ENCODE measurements at places on chromosomes 13 and 19.

- DNase-seq: no peak
Observed at GRCh38 chr13:94061301-94061700, 418.2 kb downstream of the DCT start.

- DNase-seq: no peak
Observed at GRCh38 chr19:5692723-5693194, 2.7 kb downstream of the RPL36 start.

GRCh38 chr19:49554701-49555181, 25.6 kb downstream of the NOSIP start:
- no peak for DNase-seq

DNA sequence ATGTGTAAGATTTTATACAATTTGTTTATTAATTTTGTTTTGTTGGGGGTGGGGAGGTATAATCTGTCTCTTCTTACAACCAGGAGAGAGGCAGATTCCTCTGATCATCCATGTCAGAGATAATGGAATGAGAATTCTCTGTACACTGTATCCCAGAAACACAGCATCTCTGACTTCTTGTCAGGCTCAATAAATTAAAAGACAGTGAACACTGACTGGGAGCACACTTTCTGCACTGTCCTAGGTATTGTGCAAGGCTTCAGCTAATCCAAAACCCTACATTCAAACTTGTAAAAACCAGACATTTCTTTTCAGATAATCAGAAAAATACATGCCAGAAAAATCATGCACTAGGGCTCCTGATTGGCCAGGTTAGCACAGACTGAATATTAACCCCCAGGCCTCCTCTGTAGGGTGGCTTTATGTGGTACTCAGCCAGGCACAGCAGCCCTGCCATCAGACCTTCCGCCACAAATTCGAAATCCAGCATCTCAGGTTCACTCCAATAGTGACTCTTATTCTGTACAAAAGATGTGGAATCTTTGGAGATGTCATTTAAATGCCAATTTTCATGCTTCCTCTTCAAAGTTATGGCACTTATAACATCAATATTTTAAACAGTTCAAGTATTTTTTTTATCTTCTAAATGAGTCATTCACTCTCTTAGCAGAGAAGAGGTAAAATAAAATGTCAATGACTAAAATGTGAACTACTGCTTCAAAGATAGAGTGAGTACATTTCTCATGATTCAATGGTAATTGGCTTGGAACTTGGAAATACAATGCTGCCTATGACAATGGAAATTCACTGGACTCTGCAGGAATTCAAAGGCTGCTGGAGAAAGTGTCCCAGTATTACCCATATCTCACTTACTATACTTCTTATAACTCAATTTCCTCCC, 211.5 kb downstream of the KLF12 start:
- DNase-seq: no peak

DNA sequence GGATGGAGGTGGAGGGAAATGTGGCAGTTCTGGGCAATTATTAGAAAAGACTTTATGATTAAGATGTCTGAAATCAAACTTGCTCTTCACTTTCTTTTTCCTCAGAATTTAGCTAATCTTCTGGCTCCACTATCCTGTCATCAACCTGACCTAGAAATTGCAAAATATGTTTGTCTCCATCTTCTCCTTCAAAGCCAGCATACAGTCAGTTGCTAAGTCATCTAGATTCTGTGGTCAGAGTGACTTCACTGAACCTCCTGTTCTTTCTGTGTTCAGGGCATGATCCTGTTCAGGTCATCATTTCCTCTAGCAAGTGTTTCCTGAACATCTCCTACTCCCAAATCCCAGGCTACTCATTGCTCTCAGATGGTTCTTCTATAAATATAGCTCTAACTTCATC, 10.8 kb upstream of the CCNA1 start:
- DNase-seq: no peak

DNA sequence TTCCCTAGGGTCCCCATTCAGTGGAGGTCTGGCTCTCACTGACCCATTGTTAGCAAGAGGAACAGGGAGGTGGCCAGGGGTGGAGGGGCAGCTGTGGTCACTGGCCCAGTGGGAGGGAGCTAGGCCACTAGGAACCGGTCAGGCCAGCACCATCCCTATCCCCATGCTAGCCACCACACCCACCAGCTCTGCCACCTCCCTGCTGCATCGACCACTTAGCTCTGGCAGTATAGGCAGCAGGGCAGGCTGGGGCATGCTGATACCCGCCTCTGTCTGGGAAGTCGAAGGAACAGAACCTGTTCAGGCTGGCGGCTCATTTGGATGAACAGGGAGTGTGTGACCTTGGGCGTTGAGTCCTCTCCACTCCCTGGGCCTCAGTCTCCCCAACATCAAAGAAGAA, 4.7 kb downstream of the PPP1R13L start:
- DNase-seq: no peak

GRCh38 chr19:5204212-5204611, 136.4 kb downstream of the PTPRS start:
- DNase-seq: no peak

GRCh38 chr19:35136231-35136630, 1.4 kb upstream of the LGI4 start:
- DNase-seq: no peak

DNA sequence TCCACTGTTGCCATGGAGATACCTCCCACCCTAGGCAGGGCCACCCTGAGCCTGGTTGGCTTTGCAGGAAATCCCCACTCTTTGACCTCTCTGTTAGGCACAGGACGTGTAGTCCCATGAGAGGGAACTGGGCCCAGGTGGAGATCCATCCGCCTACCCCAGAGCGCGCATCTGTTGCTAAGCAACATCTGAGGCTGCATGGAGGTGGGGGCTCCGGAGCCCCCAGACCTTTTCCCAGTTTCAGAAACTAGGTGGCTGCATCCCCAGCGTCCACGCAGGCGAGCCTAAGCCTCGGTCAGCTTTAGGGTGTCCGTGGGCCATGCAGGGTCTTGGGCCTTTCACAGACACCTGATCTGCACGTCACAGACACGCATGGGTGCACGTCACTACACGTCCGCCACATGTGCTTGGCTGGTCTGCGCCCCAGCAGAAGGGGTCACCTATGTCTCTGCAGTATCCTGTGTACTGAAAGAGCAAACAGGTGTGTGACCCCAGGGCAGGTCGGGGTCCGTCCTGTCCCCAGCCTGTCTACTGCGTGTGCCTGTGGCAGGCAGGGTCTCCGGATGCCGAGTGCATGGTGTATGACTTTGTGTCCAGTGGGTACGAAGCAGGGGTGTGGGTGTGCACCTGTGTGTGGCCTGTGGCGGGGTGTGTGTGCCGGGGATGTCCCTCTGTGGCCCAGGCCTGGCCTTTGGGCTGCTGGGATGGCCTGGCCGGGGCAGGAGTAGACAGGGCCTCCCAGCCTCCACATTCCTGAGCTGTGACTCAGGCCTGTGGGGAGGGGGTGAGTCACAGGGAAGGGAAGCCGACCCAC, 4.1 kb upstream of the CIRBP start:
- DNase-seq: no peak

DNA sequence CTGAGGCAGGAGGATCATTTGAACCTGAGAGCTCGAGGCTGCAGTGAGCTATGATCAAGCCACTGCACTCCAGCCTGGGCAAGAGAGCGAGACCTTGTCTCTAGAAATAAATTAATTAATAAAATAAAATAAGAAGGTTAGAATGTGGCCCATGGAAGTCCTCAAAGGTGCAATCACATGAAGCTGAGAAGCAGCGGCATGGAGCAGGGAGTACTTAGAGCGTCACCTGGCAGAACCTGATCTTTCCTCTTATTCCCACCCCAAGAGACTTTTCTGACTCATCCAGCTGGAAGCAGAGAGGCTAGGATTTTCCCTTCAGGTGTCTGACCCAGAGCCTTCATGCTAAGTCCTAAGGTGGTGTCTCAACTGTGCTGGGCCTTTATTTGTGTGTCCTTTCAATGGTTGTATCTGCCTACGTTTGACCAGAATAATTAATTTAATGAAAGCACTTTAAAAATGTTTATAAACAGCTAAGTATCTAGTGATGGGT, 8.9 kb upstream of the MRPS31 start:
- no peak for DNase-seq

GRCh38 chr13:76331943-76332712, 554.1 kb downstream of the KCTD12 start:
- no peak for DNase-seq

GRCh38 chr19:49515767-49516166, 3.3 kb downstream of the FCGRT start:
- DNase-seq: no peak

- DNase-seq: no peak
Observed at GRCh38 chr13:67651908-67652465, 421.9 kb upstream of the PCDH9 start.
